CMK (cell line): ENCODE measurements at places on chromosomes 7 and 10.

GRCh38 chr7:30430276-30430675 is 48.3 kb downstream of the NOD1 start:
- DNase-seq, result no peak

DNA sequence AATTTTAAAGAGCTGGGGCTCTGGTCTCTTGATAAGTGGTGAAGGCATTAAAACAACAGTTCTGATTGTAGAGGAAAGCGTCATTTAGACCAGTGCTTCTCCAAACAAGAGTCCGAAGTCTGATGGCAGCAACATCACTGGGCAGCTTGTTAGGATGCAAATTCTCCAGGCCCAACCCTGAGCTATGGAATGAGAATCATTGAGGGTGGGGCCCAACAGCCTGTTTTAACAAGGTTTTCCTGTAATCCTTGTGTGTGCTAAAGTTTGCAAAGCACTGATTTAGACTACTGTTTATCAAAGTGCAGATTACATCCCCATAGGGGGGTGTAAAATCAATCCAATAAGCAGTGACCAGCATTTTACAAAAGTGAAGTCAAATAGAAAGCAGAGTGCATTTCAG is 2.6 kb upstream of the ZNRF2 start:
- no peak for DNase-seq

DNA sequence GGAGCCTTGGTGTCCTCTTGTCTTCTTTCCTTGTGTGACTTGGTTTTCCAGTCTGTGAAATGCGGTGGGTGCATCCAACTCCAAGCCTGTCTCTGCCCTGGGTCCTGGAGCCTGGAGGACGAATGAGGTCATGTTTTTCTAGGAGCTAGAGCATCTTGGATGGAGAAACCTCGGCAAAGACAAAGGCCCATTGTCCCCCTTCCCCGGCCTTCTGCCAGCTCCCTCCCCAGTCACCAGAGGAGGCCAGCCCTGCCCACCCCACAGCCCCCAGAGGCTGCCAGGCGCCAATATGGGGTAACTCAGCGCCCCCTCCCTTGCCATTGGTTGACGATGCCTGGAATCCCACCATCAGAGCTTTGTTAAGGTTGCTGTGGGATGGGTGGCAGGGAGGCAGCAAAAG is 40.4 kb downstream of the KCTD7 start:
- no peak for DNase-seq

DNA sequence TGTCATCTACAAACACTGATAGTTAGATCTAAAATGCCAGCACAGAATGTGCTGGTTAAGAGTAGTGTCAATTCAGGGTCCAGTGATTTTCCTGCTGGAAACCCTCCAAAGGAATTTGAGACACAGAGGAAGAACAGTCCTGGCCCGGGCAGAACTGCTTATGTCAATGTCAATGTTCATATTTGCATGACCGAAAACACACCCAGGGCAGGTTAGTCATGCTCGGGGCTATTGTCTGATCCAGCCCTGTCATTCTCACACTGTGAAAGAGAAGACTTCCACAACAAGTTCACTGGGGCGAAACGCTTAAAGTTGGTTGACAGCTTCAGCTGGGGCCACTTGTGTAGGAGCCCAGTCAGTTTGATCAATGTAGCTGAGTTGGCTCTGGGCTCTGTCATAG is 139.3 kb downstream of the C1GALT1 start:
- DNase-seq, result no peak

DNA sequence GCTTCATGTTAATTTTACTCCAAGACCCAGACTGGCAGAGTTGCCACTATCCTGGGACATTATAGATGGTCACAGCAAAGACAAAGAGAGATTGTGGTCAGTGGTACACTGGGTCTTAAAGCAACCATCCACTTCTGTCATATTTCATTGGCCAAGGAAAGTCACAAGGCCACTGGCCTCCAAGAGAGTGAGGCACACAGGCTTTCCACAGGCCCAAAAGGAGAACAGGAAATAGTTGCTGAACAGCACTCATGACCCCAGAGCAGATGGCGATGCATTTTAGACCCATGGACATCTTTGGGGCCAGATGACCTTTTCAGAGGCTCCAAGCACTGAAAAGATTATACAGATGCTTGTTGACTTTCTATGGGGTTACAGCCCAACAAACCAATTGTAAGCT is 97.4 kb downstream of the ARID5B start:
- no peak for DNase-seq

- DNase-seq, result peak; percentile 65
Measured at GRCh38 chr7:92833766-92834506, 2.4 kb downstream of the CDK6 start.

GRCh38 chr10:80684259-80684658 is 146.6 kb downstream of the SH2D4B start:
- peak; percentile 46 for DNase-seq

DNA sequence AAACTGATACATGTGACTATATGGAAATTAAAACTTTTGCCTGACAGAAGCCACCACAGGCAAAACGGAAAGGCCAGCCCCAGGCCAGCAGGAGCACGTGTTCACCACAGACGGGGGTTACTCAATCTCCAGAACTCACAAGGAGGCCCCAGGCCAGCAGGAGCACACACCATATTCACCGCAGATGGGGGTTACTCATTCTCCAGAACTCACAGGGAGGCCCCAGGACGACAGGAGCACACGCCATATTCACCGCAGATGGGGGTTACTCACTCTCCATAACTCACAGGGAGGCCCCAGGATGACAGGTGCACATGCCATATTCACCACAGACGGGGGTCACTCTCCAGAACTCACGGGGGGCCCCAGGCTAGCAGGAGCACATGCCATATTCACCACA is 61.5 kb downstream of the NKX6-2 start:
- no peak for DNase-seq

DNA sequence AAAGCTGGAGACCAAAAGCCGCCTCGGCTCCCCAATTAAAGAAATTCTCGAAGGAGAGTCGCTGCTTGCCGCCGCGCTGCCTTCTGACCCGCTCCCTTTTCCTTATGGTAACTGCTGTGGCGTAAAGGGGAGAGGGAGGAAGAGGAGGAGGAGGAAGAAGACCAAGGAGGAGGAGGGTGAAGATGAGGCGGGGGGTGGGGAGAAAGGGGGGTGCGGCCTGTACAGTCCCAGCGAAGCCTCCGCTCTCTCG is 388 bp downstream of the CNOT4 start:
- DNase-seq, result peak; percentile 43

DNA sequence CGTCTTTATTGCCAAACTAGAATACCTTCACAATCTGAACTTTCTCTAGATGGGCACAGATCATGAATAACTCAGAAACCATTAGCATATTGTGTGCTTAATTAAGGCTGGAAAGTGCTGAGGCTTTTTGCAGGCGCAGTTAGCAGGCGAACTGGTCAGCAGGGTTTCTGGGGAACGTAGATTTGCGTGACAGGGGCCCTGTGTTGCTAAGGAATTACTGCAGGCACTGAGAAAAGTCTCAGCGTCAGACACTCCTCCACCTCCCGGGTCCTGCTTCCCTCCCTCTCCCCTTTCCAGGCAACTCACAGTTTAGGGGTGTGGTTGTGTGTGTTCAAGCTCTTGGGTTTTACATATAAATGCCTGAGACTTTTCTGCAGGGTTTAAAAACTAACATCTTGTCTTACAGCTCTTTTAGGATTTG is 2.2 kb downstream of the MAP3K8 start:
- no peak for DNase-seq
